ENCODE measurements at places on chromosomes 1 and 21. TPM values are rescaled to one million over a fixed set of nuclear protein-coding genes. Genes with fewer than 3 reads are reported as not detected.

Gene CIART
- 5.3 TPM for total RNA-seq

Gene ZNF644
- 71.0 TPM for total RNA-seq

Gene CBR3
- total RNA-seq: 12.1 TPM

Gene KIF26B
- 1.7 TPM for total RNA-seq

Gene ARTN
- 9.7 TPM for total RNA-seq

Gene CDA
- total RNA-seq: 37.1 TPM

DNA sequence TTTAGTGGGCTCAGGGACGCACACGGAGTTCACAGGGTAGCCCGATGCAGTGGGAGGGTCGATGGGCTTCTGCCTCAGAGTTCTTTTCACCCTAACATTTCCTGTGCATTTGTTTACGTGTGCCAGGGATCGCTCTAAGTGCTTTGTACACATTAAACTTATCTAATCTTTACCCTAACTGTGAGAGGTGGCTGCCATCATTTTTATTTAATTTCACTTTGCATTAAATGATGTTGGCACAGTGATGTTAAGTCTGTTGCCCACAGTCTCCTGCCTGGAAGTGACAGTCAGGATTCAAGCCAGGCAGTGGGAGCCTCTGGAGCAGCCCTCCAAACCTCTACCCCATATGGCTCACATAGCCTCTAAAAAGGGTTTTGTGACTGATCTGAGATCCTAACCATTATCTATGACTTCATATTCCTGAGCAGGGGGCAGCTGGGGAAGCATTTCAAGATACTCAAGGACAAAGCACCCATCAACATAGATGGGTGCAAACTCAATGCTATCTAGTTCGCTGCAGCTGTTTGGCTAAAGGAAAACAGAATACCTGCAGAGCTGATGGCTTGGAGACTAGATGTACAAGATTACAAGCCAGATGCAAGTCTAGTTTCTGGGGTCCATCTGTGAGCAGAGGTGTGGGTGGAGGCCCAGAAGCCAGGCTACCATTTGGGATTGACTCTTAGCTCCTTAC, 303.8 kb downstream of the DISC1 start:
- no peak for DNase-seq

DNA sequence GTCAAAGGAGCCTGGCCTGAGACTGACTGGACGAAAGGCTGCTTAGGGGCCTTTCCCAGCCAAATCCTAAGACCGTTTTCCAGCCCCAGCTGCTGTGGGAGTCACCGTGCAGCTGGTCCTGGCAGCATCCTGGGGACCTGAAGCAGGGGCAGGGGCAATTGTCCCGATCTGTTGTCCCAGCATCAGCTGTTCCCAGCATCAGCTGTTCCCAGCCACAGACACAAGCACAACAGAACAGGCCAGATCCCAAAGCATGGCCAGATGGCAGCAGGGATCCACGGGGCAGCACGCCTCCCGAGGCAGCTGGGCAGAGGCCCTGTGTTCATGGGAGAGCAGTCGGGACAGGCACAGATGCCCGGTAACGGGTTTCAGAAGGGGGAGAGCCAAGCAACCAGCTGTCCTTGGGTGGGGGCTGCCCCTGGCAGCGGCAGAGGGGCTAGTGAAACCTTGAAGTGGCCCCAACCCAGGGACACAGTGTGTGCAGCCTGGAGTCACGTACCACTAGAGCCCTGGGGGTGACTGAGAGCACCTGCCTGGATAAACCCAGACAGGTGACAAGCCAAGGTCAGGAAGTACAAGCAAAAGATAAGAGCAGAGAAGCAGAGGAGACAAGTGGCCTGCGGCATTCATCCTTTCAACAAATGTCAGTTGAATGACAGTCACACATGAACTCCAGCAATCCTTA, 13.3 kb downstream of the CELA2B start:
- DNase-seq: no peak

- no peak for DNase-seq
Observed at GRCh38 chr1:209387969-209388329, 195.6 kb upstream of the CAMK1G start.

DNA sequence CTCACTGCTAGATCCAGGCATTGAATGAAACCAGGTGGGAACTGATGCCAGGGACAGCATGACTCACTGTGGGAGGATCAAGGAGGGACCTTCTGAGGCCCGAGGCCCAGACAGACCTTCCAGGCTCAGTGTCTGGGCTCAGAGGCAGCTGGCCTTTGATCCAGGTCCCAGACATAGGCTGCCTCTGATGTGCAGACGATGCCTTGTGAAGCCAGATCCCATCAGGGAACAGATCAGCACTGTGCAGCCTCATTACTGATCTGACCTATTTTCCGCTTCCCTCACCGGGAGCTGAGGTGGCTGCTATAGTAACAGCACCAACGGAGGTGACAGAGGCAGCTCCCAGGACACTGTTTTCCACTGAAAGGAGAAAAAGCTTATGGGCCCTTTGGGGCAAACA, 399.5 kb downstream of the MATN1 start:
- DNase-seq: peak; percentile 12

DNA sequence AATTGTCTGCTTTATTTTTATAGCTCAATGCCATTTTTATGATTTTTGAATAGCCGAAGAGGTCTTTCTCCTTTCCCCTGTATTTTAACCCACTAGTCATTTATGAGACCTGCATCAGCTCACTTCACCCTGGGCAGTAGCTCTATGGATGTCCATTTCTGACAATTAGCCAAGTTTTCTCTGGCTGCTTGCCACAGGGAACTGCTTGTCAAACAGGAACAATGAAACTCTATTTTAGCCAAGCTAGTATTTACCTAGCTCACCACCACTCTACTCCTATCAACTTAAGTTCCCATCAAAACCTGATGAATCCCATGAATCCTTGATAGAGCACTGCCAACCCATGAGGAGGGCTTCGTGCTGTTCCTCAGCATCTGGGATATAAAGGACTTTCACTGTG, 406.7 kb downstream of the RWDD3 start:
- DNase-seq: no peak

GRCh38 chr1:172637522-172637921, 21.4 kb upstream of the FASLG start:
- DNase-seq: no peak

DNA sequence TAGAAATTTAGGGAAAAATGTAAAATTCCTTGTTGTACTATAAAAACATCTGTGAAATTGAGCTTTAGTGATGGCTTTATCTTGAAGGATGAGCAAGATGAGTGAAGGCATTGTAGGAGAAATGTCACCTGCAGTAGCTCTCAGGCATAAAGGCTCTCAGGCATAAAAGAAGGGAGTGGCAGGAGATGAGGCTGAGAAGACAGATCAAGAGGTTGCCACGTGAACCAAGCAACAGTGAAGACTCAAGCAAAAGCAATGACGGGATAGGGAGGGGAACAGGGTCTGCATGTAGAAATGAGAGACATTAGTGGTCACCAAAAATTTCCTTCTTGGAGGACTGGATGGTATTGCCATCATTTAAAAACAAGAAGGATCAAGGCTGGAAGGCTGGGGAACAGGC, 98.8 kb downstream of the ST3GAL3 start:
- DNase-seq: no peak

DNA sequence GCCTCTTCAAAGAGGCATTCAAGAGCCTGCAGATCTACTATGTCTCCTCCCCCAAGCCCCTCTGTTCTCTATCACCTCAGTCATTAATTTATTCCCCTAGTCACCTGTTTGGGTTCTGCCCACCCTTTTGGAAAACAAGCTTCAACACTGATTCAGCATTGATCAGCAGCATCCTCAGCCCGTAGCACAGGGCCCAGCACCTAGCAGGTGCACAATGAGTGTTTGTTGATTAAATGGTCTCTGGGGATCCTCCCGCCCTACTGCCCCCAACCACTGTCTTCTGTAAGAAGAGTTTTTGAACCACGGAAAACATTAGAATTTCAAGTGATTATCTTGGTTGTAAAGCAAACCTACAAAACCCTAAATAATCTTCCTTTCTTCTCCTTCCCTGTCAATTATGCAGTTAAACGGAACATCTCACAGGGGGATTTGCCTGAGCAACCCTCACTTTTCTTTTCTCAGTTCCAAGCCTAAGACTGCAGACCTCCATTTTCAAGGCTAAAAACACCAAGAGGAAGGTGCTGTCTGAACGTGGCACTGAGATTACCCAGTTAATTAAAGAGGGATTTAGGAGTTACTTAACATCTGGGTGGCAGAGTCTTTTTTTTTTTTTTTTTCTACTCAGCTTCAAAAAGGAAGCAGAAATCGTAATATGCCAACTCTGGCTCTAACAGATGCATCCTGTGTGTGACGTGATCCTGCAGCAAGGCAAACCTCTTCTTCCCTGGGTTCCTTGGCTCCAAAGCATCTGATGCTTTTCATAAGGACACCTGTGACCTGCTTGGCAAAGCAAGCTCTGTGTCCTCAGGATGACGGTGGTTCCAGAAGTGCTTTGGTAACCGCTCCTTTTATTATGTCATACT, 163.0 kb downstream of the KAZN start:
- no peak for DNase-seq

DNA sequence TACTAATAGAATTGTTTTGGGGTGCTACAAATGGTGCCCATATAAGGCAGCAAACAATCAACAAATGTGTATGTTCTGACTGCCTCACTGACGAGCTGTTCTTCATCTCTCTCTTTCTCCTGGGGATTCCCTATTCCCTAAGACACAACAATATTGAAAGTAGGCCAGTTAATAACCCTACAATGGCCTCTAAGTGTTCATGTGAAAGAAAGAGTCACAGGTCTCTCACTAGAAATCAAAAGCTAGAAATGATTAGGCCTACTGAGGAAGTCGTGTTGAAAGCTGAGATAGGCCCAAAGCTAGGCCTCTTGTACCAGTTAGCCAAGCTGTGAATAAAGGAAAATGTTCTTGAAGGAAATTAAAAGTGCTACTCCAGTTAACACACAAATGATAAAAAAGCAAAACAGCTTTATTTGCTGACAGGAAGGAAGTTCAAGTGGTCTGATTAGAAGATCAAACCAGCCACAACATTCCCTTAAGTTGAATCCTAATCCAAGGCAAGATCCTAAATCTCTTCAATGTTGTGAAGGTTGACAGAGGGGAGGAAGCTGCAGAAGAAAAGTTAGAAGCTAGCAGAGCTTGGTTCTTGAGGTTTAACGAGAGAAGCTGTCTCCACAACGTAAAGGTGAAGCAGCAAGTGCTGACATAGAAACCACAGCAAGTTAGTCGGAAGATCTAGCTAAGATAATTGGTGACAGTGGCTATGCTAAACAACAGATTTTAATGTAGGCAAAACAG, 26.3 kb downstream of the ATP2B4 start:
- DNase-seq: no peak

DNA sequence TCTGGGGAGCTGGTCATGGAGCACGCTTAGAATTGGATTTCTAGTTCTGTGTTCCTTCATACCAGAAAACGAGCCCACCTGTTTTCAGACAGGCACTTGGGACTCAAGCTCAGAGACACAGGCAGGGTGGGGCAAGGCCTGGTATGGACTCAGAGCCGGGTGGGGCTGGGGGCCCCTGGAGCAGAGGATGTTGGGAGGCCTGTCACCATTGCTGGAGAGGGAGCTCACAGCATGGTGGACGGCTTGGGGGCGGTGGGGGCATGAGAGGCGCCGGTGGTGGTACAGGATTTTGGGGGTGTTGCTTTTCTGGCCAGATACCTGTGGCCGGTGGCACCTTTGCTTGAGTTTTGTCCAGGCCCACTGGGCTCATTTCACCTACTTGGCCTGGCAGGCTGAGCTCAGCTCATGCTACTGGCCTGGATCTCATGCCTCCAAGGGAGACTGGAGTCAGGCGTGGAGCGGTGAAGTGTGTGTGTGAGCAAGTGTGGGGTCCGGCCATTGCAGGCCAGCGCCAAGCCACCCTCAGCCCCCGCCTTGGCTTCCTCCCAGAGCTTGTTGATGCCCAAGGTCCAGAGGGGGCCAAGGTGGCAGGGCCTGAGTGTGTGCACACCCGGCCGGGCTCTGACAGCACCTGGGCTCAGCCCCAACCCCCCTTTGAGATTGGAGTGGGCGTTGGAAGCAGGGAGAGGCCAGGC, 8.7 kb downstream of the SLX9 start:
- no peak for DNase-seq

DNA sequence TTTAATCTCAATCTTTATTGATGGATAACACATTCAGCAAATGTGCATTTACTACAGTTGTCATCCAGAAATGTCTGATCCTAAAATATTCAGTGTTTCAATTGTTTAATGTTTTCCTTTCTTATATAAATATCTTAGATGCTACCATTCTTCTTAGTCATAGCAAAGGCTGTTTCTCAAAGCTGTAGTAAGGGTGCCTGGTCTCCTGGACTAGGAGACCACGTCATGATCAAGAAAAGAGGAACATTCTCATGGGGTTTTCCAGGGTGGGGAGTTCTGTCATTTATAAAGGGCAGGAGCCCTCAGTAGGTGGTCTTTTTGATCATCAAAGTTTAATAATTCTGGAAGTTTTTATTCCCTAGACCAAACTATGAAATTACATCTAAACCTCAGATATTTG, 292.8 kb downstream of the HMCN1 start:
- DNase-seq: no peak

GRCh38 chr1:59937636-59938210, 11.2 kb upstream of the CYP2J2 start:
- DNase-seq: no peak

DNA sequence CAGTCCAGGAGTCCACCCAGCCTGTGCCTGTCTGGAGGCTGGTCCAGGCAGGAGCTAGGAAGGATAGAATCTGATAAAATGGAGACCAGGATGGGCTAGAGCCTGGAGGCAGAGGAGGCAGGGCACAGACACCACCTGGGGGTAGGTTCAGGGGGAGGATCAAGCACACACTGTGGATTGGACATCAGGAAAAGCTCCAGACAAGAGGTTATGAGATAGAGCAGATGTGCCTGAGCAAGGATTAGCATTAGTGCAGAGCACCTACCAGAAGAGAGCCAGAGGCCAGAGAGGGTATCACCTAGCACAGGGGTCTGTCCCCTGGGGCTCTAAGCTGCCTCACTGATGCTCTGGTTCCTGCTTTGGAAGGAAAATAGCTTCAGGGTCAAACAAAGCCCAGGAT, 216.7 kb upstream of the ZC3H12A start:
- no peak for DNase-seq

DNA sequence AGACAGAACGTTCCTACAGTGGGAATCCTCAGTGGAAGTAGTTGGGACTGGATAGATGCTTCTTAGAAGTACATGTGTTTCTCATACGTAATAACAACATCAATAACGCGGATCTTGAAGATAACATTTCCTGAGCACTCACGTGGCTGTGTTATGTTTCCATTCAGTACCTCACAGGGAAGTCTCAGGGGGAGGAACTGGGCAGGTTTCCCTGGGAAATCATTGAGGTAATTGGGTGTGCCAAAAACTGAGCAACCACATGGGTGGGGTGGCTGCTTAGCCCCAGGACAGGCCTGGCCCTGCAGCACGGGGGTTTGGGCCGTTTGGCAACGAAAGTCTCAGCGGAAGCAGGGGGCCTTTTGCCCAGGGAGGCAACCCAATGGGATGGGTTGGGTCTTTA, 133.8 kb downstream of the ZSCAN20 start:
- DNase-seq: no peak

DNA sequence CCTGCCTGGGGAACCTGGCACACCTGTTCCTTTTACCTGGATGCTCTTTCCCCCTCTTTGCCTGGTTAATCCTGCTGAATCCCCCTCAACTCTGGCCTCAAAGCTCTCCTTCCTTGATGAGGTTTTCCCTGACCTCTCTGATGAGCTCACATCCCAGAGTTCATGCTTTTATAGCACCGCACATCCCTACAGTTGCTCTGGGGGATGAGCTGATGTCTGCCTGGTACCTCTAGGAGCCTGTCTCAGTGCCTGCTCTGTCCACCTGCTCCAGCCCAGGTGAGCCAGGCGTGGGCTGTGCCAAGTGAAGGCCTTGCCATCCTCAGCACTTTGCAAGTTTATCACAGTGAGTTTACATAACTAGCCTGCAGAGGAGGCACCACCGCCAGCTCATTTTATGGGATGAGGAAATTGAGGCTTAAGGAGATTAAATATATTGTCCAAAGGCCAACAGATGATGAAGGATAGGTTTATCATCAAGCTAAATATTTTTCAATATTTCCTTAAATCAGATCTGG, 58.6 kb upstream of the TMPRSS2 start:
- no peak for DNase-seq

All from H7 (cell line).